Stimulated activated CD4-positive, alpha-beta T cell treated with anti-CD3 and anti-CD28 coated beads, TNF-alpha, amount 100 ng/mL, for 24 hours (primary cell): ENCODE measurements at places on chromosomes 5 and 9.

DNA sequence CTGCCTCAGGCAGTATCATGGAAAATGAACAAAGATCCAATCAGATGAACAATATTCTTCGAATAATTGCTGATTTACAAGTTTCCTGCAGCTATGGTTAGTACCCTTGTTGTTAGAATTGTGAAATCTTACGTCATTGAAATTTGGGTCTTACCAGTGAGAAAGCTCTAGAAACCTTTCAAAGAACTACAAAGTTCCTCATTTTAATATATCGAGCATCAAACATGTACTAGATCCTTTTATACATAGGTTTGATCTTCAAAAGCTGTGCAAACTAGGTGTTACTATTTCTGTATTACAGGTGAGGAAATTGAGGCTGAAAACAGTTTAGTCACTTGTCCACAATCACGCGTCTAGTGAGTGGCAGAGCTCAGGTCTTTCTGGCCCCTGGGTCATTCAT lies 43.7 kb upstream of the ANGPTL2 start:
- no peak for DNase-seq

- DNase-seq: no peak
Measured at GRCh38 chr9:115847216-115847615, 306.4 kb upstream of the PAPPA start.

DNA sequence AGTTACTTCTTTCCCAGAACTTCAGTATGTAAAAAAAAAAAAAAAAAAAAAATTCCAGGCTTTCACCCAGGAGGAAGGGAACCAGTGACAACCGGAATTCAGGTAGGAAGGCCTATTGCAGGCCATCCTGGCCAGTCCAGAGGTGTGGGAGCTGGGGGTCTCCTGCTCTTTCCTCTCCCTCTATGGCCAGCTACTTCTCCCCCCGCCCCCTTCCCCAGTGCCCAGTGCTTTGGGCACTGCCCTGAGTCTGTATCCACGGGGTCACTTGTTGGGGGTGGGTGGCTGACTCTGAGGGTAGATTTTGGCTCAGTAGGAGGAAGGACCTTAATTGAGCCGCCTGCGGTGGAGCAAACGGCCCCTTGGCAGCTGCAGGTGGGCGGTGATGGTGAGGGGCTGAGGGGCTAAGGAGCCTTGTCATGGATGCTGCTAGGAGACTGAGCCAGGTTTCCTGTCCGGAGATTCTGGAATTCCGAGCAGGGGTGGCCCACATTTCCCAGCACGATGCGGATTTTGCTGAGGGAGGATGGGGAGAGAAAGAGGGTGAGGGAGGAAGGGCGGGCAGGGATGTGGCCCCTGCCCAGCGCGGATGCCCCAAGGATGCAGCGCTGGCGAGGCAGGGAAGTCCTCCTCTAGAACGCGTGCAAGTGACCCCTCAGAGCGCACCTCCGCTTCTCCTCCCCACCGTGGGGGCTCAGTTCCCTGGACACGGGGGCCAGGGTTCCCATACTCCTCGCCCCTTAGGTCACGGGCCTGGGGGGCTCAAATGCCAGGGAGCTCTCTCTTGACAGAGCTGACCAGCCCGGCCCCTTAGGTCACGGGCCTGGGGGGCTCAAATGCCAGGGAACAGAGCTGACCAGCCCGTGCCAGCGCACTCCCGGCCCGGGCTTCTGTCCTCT lies 1.2 kb upstream of the PHF2 start:
- DNase-seq: no peak

DNA sequence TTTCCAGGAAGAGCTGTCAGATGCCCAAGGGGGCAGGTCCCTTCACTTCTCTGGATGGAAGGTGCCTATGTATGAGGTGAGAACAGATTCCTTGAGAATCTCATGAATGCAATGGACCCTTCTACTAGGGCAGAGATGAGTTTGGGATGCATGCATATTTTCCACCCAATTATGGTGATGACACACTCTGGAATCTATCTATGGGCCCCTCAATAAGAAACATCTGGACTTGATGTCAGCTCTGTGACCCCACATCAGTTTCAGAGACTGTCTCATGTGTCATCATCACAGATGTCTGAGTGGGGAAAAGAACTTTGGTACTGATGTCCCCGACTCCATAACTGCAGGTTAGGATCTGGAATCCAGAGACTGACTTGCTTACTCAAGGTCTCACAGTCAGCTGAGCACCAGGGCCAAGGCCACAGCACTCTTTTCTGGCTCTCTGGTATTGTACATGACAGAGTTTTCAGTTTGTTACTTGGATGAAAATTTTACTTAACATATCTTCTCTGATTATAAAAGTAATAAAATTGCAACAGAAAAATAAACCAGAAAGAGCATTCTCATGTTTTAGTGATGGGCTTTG lies 177.0 kb downstream of the DCP2 start:
- no peak for DNase-seq

DNA sequence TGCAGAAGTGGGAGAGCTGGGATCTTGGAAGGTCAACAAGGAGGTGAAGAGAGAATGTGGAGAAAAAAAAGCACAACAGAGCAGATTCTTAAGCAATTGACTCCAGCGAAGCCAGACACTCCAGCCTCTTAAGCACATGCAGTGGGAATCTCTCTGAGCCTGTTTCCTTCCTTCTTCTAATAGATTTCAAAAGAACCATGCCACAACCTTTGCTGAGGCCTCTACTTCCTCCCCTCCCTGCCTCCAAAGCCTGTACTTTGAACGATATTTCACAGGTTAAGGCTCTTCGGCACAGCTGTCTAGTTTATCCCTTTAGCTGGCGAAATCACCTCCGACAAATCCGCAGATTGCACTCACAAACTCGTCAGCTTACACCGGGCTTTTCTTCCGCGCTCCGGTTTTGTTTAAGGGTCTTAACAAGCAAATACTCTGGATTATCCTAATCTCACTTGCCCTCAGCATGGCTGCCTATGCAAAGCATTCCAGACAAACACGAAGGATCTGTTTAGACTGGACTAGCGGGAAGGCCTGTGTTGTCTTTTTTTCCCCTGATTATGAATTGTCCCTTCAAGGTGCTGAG lies 211.6 kb upstream of the PANK3 start:
- DNase-seq: no peak

DNA sequence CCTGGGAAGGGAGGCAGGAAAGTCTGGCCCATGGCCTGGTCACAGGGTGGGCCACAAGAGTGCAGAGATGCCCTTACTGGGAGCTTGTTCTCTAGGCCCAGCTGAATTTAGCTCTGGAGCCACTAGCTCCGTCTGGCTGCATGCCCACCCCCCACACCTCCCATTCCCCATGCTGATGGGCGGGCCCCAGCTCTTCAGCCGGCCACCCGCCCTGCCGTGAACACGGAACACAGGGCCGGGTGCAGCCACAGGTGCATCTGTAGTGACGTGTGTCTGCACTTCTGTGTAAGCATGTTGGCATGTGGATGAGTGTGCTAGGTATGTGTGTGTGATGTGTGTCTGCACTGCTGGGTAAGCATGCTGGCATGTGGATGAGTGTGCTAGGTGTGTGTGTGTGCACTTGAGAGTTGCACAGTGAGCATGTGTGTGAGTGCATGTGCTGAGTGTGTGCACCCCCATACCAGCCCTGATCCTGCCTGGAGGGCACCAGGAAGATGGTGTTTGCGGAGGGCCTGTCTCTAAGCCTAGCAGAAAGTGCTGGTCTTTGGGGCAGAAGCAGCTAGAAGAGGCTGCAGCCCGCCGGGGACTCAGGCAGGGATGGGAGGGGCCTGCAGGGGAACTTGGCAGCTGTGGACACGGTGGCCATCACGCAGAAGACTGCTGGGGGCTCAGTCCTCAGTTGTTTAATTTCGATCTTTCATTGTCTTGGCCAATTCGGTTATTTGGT lies 136.4 kb downstream of the CACNA1B start:
- no peak for DNase-seq

DNA sequence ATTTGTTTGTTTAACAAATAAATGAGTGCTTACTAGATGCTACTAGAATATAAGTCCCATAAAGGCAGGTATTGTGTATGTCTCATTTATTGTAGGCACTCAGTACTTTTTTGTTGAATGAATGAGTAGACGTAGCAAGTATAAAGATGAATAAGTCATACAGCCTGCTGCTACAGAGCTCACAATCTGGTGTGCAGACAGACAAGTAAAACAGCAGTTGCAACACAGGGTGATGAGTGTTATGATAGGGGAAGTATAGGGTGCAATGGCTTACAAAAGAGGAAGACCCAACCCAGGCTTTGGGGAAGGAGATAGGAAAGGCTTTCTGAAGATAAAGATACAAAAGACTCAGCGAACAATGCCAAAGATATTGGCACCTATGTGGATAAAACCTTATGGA lies 47.7 kb downstream of the SH3RF2 start:
- DNase-seq: no peak

DNA sequence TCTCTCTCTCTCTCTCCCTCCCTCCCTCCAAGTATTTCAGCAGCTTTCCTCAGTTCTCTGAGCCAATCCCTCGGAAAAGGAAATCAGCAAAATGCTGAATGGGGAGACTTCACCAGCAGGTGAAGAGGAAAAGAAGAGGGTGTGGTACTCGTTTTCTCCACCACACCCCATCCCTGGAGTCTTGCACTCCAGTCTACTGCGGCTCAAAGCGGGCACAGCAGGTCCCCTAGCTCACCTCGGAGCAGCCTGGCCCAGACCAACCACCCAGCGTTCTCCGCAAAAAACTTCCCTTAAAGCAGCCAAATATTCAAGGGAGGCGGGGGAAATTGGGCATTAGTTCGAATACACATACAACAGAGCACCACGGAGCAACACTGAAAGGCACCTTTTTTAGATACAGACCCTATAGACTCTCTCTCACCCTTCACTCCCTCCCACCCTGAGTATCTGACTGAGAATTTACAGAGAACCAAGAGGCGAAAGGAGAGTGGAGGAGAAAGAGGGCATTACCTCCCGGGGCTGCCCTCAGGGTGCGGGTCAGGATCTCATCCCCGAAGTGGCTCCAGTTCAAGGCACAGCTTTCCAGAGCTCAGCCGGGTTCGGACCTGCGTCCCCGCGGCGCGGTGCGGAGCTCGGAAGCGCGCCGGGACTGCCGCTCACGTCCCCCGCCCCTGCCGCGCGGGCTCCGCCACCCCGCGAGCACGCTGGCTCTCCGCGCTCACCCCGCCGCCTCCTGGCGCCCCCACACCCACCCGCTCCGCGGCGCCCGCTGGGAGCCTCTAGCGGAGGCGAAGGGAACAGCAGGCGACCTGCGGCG lies 1638.5 kb upstream of the C9orf72 start:
- no peak for DNase-seq

DNA sequence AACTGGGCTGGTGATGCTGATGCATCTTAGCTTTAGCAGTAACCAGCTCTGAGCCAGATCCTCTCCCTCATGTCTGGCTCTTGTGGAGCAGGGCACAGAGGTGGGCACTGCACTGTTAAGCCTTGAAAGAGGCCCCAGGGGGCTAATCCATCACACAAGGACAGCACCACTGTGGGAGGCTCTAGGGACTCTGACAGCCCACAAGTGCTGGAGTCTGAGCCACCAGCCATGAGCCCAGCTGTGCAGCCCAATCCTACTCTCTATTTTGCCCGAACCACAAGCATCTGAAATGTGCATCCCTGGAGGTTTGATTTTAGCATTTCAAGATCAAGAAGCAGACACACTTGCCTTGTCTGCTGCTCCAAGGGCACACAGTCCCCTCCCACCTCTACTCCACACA lies 407.1 kb upstream of the TRPC7 start:
- DNase-seq: no peak

GRCh38 chr9:136497916-136498695 lies 15.3 kb upstream of the SEC16A start:
- no peak for DNase-seq

- peak; percentile 69 for DNase-seq
Measured at GRCh38 chr5:180353048-180353979, at the start of gene GFPT2. Gene GFPT2 (minus strand): TSS chr5:180353336. CDS start chr5:180353217, 119 bp downstream.

DNA sequence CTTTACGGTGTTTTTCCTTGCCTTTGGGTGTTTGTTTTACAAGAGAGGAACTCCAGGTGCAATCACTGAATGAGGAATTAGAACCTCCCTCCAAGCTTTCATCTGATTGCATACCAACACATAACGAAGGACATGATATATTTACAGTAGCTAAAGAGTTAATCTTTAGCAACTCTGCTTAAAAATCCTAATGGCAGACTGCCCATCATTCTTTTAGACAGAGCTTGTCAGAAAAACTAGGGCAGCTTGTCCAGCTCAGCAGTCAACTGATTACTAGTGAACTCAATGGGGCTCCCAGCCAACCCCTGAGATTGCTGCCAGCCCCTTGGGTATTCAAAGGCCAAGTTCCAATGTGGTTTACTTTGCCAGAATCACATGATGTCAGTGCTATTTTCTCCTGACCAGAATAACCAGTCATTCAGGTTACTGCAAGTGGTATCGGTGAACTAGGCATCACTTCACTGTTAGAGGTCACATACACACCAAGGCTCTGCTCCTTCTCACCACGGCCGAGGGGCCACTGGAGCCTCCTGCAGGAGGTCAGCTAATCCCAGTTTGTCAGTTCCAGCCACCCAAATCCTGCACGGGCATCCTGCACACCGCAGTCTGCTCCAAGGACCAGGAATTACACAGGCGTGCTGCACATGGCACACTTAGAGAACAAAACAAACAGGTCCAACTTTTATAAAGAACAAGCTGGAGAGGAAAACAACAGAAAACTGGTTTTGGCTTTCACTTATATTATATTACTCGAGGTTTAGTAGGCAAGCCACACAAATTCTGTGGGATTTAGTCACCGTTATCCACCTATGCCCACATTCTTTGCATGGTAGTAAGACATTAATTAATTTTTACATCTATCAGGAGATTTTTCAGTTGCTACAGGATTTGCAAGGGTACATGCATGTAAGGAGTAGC lies 62.5 kb downstream of the NFIB start:
- DNase-seq: no peak

DNA sequence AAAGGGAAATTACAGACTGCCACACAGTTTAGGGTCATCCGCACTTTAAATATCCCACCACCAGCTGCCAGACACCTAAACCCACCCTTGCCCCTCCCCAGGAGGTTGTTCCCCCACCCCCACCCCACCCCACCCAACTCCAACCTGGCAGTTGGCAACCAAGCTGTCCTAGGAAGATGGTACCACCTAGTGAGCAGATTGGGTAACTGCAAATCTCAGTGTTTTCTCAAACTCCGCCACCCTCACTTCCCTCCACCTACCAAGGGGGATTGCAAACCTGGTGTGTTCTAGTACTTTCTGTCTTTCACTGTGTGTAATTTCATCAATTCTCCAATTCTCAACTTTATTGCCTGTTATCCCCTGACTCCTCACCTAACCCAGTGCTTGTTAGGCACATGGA lies 323.8 kb upstream of the IRX2 start:
- DNase-seq: no peak

DNA sequence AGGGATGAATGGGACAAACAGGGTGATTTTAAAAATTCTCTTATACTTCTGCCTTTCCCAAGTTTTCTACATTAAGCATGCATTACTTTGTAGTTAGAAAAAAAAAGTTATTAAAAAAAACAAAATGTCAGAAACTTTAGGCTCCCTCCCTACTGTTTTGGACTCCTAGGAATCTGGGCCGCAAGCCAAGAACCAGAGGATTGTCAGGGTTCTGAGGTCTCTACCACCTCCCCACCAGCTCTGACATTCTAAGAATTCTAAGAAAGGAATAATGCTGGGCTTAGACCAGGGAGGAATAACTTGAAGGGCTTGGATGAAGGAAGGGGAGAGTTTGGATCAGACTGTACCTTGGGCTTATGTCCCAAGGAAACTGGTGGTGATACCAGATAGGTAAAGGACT lies 1.1 kb upstream of the ARHGEF39 start:
- DNase-seq: no peak

GRCh38 chr9:126298063-126298801 lies 28.4 kb upstream of the MVB12B start:
- DNase-seq: no peak

GRCh38 chr5:107340631-107341030 lies 330.1 kb downstream of the EFNA5 start:
- no peak for DNase-seq
